ENCODE measurements at places on chromosomes 6 and 20.

DNA sequence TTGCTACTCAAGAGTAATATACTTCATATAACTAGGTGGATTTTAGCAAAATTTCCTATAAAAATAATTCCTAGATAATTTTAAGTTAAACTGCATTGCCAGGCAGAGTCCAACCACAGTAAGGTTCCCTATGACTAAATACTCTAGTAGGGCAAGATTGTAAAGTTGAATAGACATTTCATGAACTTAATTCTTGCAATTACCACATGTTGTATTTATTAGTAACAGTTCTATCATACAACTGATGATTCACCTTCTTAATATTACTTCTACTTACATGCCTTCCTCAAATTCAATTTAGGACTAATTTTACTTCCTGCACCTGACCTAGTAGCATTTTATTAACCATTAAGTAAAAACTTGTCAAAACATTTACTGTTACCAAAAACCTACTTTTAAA, 266.7 kb upstream of the THEMIS start:
- H3K27me3 ChIP-seq: no peaks in the 10 kb centered on the region
- H3K36me3 ChIP-seq: no peaks in the 10 kb centered on the region
- no peak for DNase-seq
- no peak overlapping the region for H3K4me3 ChIP-seq
- no peaks in the 10 kb centered on the region for H3K4me1 ChIP-seq

DNA sequence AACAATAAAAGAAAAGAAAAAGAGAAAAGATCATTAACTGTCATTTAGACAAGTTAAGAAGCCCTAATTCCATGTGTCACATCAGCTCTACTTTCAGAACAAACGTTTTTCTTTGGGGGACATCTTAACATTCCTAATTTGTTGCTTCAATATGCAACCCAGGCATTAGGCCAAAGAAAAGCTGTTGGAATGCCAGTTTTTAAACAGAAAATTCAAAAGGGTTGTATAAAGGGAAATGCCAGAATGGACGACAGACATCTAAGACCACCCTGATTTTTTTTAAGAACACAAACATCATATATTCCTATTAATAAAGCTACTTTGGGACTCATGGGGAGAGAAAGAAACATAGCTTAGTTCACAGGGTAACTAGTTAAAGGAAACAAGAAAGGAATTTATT, 315.0 kb downstream of the GMDS start:
- DNase-seq: no peak
- H3K27ac ChIP-seq: no peak overlapping the region
- H3K4me1 ChIP-seq: no peaks in the 10 kb centered on the region
- H3K36me3 ChIP-seq: no peaks in the 10 kb centered on the region
- H3K4me3 ChIP-seq: no peak overlapping the region
- H3K27me3 ChIP-seq: no peaks in the 10 kb centered on the region

- H3K4me3 ChIP-seq: no peak overlapping the region
- DNase-seq: no peak
- H3K4me1 ChIP-seq: no peaks in the 10 kb centered on the region
- H3K27me3 ChIP-seq: no peaks in the 10 kb centered on the region
- no peaks in the 10 kb centered on the region for H3K36me3 ChIP-seq
Observed at GRCh38 chr6:72699159-72699558, 77.3 kb downstream of the KCNQ5 start.

- H3K4me1 ChIP-seq: no peaks in the 10 kb centered on the region
- no peak overlapping the region for H3K27ac ChIP-seq
- H3K4me3 ChIP-seq: no peak overlapping the region
- no peaks in the 10 kb centered on the region for H3K27me3 ChIP-seq
Observed at GRCh38 chr20:38130687-38131587, 34.1 kb downstream of the TGM2 start.

DNA sequence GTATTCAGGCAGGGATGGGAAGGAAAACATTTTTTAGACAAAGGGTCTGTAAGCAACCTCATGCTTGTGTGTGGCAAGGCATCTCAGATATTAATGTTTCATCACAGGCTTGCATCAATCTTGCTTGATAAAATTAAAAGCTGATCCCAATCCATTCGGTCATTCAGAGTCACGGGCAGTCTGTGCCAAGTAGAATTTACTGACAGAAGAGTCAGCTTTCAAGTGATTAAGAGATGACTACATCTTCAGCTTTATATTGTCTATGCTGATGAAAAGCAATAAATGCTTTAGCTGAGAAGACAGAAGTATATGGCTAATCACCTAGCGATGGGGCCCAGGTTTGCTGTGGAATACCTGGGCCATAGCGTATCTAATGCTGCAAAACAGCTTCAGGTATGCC, 3.5 kb downstream of the PLEKHG1 start:
- H3K36me3 ChIP-seq: no peaks in the 10 kb centered on the region
- DNase-seq: no peak
- H3K4me1 ChIP-seq: no peaks in the 10 kb centered on the region
- H3K4me3 ChIP-seq: no peak overlapping the region
- no peak overlapping the region for H3K27ac ChIP-seq
- no peaks in the 10 kb centered on the region for H3K27me3 ChIP-seq

GRCh38 chr6:131946992-131947955, 3.9 kb downstream of the CCN2 start:
- peaks cover 19% of the 10 kb centered on the region for H3K27me3 ChIP-seq
- no peak for DNase-seq
- no peaks in the 10 kb centered on the region for H3K4me1 ChIP-seq

DNA sequence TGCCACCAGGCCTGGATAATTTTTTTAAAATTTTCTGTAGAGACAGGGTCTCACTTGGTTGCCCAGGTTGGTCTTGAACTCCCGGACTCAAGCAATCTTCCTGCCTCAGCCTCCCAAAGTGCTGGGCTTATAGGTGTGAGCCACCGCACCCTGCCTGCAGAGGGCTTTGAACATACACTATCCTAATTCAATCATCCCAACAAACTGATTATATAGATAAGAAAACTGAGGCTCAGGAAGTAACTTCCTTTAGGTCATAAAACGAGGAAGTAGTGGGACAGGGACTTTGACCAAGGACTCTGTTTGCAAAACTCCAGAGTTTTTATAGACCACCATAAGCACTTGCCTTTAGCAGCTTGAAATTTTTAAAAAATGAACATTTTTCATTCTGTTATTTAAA, 5.0 kb upstream of the BANF2 start:
- no peak overlapping the region for H3K27ac ChIP-seq
- H3K4me1 ChIP-seq: no peaks in the 10 kb centered on the region
- H3K4me3 ChIP-seq: no peak overlapping the region
- no peaks in the 10 kb centered on the region for H3K36me3 ChIP-seq
- H3K27me3 ChIP-seq: peaks cover 11% of the 10 kb centered on the region

- H3K4me1 ChIP-seq: no peaks in the 10 kb centered on the region
- no peaks in the 10 kb centered on the region for H3K27me3 ChIP-seq
- H3K27ac ChIP-seq: no peak overlapping the region
- no peak for DNase-seq
- no peaks in the 10 kb centered on the region for H3K36me3 ChIP-seq
Observed at GRCh38 chr6:131828080-131828479, 20.3 kb downstream of the ENPP1 start.

DNA sequence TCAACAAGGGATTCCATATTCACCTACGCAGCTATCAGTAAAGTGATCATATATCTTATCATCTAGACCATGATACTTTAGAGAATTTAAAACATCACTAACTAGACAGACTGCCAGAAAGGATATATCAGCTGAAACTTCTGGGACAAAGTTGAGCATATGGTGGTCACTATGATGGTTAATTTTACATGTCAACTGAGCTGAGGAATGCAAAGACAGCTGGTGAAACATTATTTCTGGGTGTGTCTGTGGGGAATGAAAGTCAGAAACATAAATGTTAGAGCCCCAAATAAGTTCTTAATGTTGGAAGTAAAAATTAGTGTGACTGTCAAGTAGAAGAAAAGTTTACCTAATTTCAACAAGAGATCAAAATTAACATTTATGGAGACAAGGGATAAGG, 440.0 kb upstream of the IRAK1BP1 start:
- H3K36me3 ChIP-seq: no peaks in the 10 kb centered on the region
- H3K4me1 ChIP-seq: no peaks in the 10 kb centered on the region
- no peak for DNase-seq
- H3K27ac ChIP-seq: no peak overlapping the region
- H3K27me3 ChIP-seq: no peaks in the 10 kb centered on the region
- no peak overlapping the region for H3K4me3 ChIP-seq

- H3K27me3 ChIP-seq: no peaks in the 10 kb centered on the region
- DNase-seq: no peak
- no peak overlapping the region for H3K27ac ChIP-seq
- H3K36me3 ChIP-seq: no peaks in the 10 kb centered on the region
Observed at GRCh38 chr6:116945809-116946208, 68.8 kb downstream of the RFX6 start.

- peaks cover 48% of the 10 kb centered on the region for H3K4me1 ChIP-seq
- peak overlapping the region; percentile 51 for H3K27ac ChIP-seq
- H3K4me3 ChIP-seq: peak overlapping the region; percentile 43
- peak; percentile 60 for DNase-seq
- H3K36me3 ChIP-seq: no peaks in the 10 kb centered on the region
Observed at GRCh38 chr6:446418-447366, 55.1 kb downstream of the IRF4 start.

DNA sequence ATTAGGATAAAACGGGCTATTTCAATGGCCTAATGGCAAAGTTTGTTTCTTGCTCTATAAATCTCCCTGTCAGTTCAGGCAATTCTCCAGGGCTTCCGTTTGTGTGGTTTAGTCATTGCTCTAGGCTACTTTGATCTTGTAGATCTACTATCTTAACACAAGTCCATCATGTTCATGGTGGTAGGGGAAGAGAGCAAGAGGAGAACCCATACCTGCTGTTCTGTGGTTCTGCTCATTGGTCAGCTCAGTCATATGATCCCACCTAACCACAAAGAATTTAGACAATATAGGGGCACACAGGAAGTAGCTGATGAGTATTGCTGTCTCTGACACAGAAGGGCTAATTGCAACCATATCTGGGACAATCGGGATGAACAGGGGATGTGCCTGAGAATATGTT, 4.9 kb upstream of the DEK start:
- peaks cover 16% of the 10 kb centered on the region for H3K4me1 ChIP-seq
- no peak overlapping the region for H3K27ac ChIP-seq
- no peaks in the 10 kb centered on the region for H3K27me3 ChIP-seq
- DNase-seq: no peak

DNA sequence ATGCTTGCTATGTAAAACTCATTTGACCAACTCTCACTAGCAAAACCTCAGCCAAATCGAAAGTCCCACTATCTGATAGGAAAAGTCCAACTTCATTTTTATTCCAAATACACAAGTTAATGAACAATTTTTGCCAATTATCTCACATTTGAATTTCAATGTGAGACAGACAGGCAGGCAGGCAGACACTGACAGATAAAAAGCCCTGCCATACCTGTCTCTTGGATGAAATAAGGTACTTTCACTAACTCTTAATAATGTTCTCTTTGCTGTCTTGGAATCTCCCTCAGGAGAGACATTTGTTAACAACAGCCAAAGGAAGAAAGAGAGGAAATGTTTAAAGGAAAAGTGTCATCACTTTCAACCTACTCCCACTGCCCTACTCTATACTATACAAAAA, 82.0 kb downstream of the RNGTT start:
- no peak overlapping the region for H3K4me3 ChIP-seq
- no peaks in the 10 kb centered on the region for H3K4me1 ChIP-seq
- no peak for DNase-seq
- H3K27me3 ChIP-seq: no peaks in the 10 kb centered on the region
- no peaks in the 10 kb centered on the region for H3K36me3 ChIP-seq

- no peaks in the 10 kb centered on the region for H3K36me3 ChIP-seq
- H3K4me1 ChIP-seq: no peaks in the 10 kb centered on the region
- no peaks in the 10 kb centered on the region for H3K27me3 ChIP-seq
- no peak overlapping the region for H3K4me3 ChIP-seq
Observed at GRCh38 chr6:10552270-10552810, 31.2 kb downstream of the GCNT2 start.
